Hematopoietic multipotent progenitor cell (in vitro differentiated cells): ENCODE measurements at places on chromosomes 5 and 9.
A peak's percentile ranks its signal among the peaks of the same experiment; 100 is the strongest.

GRCh38 chr9:113580041-113580953 is 116.8 kb downstream of the RGS3 start:
- peak; percentile 68 for DNase-seq

DNA sequence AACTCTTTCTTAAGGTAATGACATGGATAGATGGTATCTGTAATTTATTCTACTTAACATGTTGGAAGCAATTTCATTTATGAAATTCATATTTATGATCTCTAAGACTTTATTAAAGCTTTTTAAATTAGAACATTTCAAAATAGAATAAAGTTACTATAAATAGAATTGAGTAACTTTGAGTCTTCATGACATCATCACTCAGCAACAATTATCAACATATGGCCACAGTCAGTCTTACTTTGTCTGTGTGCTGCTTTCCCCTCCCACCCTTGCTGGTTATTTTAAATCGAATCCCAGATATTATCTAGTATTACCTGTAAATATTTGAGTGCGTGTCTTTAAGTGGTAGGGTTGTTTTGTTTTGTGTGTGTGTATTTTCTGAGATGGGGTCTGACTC is 65.2 kb downstream of the IPO11 start:
- DNase-seq = no peak

DNA sequence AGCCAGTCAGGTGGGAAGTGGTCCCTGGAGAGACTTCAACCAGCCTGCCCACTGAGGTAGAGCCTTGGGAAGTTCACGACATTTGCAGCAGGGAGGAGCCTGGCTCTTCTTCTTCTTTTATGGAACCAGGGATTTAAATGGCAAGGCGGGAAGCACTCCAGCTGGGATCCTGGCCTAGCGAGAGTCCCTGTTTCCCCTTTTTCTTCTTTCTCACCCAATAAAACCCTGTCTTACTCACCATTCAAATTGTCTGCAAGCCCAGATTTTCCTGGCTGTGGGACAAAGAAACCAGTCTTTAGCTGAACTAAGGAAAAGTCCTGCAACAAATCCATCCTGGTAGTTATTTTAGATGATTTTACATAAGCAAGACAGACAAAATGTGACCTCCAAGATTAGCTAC is 503.7 kb downstream of the CDH10 start:
- DNase-seq = no peak

- no peak for DNase-seq
These were observed 65.6 kb downstream of the SPOCK1 start for GRCh38 chr5:137433539-137433938.

DNA sequence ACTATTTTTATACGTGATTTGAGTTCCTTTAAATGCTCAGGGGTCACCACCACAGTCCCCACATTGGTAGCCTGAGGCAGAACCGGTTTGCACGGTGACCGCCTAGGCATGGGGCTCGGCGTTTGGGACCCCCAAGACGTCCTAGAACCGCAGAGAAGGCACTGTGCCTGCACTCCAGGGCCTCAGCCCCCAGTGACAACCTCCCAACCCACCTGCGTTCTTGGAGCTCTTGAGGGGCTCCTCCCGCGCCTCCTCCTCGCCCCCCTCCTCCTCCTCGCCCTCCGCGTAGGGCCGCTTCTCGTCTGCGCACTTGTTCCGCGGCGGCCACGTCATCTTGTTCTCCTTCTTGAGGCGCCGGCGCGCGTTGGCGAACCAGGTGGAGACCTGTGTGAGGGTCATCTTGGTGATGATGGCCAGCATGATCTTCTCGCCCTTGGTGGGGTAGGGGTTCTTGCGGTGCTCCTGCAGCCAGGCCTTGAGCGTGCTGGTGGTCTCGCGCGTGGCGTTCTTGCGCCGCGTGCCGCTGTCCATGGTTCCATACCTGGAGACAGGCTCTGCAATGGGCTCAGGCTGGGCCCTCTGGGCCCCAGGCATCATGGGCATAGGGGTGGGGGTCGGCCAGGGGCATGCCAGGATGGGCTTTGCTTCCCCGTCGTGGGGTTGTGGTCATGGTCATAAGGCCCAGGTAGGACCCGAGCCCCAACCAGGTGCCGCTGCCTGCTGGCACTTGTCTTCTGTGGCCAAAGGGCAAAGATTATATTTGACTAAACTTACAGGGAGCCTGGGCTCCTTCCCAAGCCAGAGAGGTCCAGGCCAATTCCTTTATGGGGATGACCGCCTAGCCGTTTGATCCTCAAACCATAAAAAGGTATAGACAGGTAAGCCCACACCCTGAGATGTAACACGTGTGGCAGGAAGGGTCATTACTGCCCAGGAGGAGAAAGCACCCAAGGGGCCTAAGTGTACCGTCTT is 3.1 kb downstream of the IRX4 start:
- no peak for DNase-seq

GRCh38 chr5:127228540-127229184 is 61.9 kb upstream of the MEGF10 start:
- no peak for DNase-seq

DNA sequence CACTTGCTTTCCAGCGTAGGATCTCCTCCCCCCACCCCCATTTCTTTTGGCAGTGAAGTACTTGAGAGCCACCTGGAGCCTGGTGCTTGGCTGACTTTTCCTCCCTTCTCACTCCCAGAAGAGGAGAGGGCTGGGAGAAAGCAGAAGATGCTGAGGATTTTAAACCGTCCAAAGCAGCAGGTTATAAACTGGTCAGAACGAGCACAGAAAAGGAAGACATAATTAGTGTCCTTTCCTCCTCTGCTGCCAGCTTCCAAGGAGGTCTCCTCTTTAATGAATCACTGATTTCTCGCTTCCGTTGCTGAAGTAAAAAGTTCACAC is 563 bp upstream of the FGF10 start:
- no peak for DNase-seq

- no peak for DNase-seq
These were observed 280.6 kb downstream of the NR2F1-AS1 start for GRCh38 chr5:93300309-93300923.

- DNase-seq = no peak
These were observed 21.1 kb upstream of the ZNF622 start for GRCh38 chr5:16486711-16487111.

DNA sequence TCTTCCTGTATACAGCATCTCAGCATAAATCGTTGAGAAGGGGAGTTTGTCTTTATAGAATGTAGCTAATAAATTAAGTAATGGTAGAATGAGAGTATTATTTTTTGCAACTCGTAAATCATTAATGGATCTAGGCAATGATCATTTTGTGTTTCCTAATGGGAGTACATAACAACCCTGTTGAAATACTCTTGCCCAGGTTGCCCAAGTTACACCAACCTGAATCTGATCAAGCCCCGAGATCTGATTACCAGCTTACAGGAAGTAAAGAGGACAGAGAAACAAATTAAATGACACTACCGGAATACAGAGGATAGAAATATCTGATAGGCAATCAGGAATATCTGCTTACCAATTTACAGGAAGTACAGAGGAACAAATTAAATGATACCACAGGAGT is 107.3 kb downstream of the AOPEP start:
- DNase-seq = no peak

DNA sequence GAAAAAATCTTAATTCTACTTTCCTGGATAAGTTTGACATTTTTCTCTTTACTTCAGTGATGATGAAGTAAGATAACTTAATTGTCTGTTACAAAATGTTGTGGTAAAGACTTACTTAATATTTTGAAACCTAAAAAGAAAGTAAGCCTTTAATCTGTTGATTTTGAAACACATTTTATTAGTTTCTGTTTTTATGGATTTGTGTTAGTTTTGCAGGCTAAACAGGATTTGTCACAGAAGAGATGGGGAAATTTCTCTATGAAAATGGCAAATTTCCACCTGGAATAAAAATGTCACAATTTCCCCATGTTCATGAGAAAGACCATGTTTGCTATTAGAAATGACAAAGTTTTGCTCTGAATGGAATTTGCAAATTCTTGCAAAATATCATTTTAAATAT is 237.1 kb downstream of the RFX3 start:
- no peak for DNase-seq

DNA sequence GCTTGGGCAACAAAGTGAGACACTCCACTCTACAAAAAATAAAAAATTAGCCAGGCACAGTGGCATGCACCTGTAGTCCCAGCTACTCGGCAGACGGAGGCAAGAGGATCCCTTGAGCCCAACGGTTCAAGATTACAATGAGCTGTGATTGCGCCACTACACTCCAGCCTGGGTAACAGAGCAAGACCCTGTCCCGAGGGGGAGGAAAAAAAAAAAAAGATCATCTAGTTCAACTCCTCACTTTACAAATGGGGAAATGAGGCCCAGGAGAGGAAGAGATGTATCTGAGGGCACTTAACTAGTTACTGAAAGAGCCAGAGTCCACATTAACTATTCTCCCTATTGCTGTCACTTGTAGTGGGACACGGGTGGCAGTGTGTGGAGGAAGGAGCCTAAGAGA is 13.8 kb downstream of the PDCL start:
- DNase-seq = no peak

DNA sequence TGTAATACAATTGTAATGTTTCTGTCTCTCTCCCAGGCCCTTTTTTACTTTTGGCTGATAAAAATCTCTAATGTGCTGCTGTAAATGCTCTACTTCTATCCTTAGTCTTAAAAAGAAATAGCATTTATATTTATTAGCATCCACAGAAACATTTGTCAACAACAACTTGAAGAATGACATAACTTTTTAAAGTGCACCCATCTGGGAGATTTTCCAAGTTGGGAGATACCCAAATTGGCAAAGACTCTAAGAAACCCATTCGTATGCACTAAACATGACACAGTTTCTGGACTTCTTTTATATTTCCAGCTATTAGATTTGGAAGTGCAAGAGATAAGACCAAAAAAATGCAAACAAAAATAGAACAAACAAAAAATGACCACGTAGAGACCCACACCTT is 2287.4 kb upstream of the WWC1 start:
- DNase-seq = no peak

GRCh38 chr9:130665431-130666392 is 1.3 kb downstream of the PRDM12 start:
- no peak for DNase-seq

GRCh38 chr5:152813526-152813925 is 408.4 kb upstream of the NMUR2 start:
- DNase-seq = no peak

DNA sequence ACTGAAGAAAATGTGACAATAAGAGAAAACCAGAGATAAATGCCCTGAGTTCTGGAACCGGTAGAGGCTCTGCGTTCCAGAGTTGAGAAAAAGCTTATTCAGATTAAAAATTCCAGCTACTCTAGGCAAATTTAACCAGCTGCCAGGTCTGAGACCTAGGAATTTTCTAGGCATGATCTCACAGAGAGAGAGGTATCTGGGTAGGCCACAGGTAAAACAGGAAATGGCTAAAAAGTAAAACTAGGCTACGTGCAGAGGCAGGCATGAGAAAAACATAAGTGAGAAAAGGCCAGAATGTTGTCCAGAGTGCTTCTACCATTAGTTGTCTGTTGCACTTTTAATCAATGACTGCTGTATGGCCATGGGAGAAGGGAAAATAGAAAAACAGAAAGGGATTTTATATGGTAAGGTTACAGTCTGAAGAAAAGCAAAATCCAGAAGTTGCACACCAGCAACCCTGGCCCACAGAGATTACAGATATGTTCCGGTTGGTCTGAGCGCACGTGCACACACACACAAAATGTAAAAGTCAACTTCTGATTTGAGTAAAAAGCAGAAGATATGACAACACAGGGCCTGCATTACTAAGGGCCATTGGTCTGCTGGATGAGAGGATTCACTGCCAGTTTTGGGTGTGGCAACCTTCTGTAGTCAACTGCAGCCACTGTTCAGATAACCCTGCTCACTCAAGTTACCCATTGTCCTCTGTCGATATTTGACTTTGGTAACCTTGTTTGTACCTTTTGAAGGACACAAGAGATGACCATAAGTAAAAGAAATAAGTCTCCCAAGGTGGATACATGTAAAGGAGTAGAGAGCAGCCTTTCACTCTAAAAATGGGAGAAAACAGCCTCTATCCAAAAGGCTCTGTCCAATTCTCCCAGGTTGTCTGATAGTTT is 266.0 kb downstream of the DTWD2 start:
- no peak for DNase-seq
